ENCODE measurements at places on chromosomes 7 and 10.

DNA sequence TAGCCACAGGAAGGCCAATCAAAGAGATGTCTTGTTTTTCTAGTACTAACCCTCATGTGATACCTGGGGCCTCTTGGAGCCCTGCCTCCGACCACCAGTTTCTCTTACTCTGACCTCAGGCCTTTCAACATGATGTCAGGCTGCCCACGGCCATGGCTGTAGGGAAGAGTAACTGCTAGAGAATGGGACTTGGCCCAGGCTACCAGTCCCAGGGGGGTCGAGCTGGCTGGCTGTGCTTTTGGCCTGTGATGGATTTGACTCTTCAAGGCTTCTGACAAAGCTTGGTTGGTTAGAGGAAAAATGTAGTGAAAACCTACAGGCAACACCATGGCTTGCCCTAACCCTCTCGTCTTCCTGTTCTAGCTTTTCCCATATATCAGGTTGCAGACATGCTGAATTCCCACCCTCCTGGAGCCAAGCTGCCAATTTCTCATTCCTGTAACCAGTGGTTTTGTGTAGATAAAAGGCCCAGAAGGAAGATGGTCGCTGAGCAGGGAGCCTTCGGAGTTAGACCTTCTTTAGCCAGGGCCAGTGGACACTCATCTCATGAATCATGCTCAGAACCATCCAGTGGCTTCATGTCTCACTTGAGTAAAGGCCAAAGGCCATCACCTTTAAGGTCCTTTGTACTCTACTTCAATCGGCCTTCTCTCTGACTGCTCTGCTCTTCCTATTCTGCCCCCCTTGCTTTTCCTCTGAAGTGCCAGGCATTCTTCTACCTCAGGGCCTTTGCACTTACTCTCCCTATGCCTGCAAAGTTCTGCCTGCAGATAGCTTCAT, 19.7 kb downstream of the SUFU start:
- no peak for DNase-seq

DNA sequence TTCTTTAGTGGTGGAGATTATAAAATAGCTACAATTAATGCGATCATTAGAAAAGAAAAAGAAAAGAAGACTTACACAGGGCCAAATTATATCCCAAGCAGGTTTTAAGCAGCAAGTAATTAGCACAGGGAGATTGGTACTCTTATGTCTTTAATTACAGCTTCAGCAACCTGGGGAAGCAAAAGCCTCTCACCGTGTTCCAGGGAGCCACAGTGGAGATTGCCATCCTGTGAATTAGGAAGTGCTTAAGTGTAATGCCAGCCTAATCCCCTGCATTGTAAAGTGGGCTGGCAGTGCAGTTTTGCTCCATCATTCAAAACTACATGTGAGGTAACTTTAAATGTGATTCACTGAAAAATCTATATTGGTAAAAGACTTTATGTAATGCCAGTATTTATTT, 533.5 kb upstream of the COBL start:
- DNase-seq, result no peak

DNA sequence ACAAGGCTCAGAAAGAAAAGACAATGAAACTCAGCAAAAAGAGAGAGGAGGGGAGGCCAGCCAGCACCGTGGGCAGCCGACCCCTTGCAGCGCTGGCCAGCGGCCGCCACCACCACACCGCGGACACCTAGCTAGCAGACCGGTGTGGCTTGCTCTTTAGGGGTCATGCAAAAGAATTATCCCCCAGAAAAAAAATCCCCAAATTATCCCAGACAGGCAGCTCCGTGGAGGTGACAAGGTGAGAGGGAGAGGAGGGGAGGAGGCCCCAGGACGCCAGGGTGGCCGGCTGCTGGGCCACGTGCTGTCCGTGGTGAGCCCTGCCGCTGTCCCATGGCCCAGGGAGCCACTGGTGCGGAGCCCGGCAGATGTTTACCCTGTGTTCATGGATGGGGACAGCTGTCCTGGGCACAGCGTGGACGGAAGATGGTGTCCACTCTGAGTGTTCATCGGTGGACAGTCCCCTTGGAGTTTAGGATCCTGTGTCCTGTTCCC, 16.5 kb downstream of the YKT6 start:
- no peak for DNase-seq

- DNase-seq, result no peak
Measured at GRCh38 chr10:113566888-113567287, 14.0 kb downstream of the HABP2 start.

GRCh38 chr10:26860102-26860442, 686 bp downstream of the ABI1 start:
- DNase-seq, result no peak

DNA sequence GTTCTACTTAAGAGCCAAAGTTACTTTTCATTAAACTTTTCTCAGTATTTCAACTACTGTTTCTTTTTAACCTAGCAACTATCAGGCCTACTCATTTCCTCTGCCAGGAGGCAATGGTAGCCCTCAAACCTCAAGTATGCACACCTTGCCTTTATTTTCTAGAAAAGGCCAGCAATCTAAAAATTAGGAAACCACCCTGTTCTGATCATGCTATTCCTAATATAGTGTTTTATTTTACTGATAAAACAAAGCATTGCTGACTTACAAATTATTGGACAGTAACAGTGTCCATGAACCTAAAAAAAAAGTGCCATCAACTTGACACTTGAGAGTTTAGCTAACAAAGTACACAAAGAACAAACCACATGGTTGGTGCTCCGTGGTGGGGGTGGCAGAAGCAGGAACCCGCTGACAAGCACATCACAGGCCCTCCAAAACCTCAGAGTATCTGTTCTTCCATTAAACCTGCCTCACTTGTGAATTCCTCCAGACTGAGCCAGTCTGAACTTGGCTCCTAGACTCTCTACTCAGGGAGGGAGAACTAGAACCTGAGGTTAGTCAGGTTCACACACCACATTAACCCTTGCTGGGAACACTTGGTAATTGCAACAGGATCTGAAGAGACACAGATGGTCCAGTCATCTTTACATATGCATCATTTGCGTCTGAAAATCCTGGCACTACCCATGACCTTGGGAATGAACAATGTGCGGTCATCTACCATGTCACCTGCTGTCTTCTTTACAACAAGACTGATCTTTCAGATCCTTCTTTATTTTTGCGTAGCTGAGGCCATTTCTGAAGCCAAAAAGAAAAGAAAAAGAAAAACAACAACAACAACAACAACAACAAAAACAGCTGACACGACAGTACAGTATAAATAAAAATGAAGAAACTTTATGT, 31.9 kb downstream of the PIP4K2A start:
- no peak for DNase-seq
